ENCODE measurements at places on chromosomes 1 and 21. TPM values are rescaled to one million over a fixed set of nuclear protein-coding genes. Genes with fewer than 3 reads are reported as not detected.

GRCh38 chr1:31784356-31785019 lies 20.3 kb upstream of the ADGRB2 start:
- DNase-seq, result no peak
- no peak overlapping the region for H3K27ac ChIP-seq
- H3K4me3 ChIP-seq, result no peak overlapping the region
- H3K4me1 ChIP-seq, result peaks cover 24% of the 10 kb centered on the region
- no peaks in the 10 kb centered on the region for H3K36me3 ChIP-seq

DNA sequence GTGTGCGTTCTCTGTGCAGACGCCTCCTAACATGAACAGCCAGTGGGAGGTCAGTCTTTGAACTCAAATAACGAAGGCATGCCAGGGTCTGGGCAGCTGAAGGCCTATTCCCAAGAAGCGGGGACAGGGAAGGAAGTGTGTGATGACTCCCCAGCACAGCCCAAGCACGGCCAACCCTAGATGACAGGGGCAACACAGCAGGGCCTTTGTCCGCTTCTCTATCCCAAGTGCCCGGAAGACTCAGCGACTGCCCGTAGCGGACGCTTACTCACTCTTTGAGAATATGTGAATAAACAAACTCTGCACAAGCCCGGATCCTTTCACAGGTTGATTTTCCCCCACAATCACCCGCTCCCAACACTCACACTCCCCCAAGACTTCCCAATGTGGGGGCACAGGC lies 11.2 kb downstream of the C1orf198 start:
- H3K4me3 ChIP-seq, result no peak overlapping the region
- peaks cover 62% of the 10 kb centered on the region for H3K4me1 ChIP-seq
- DNase-seq, result peak; percentile 74
- peaks cover 30% of the 10 kb centered on the region for H3K36me3 ChIP-seq
- H3K27ac ChIP-seq, result peak overlapping the region; percentile 92

DNA sequence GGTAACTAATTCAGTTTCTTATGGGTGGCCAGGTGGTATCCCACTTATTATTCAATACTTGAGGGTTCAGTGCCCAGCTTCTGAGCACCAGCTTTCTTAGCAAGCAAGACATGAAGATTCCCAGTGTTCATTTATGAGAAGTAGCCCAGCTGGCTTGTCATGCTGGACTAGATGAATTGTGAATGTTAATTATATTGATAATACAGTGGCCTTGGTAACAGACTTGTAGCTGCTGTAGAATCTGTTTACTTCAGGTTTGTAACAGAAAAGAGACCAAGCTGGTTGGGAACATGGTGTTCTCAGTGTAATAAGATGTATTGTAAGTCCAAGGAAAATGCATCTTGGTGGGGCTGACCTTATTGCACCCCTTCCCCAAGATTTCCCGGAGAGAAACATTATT lies 10.1 kb downstream of the AHCYL1 start:
- peaks cover 11% of the 10 kb centered on the region for H3K4me1 ChIP-seq
- H3K27me3 ChIP-seq, result no peaks in the 10 kb centered on the region
- no peak overlapping the region for H3K4me3 ChIP-seq
- no peak for DNase-seq
- no peak overlapping the region for H3K27ac ChIP-seq

GRCh38 chr21:44065428-44065827 lies 41.8 kb upstream of the PWP2 start:
- no peaks in the 10 kb centered on the region for H3K27me3 ChIP-seq
- H3K27ac ChIP-seq, result no peak overlapping the region
- peak; percentile 9 for DNase-seq
- H3K36me3 ChIP-seq, result peaks cover 17% of the 10 kb centered on the region

DNA sequence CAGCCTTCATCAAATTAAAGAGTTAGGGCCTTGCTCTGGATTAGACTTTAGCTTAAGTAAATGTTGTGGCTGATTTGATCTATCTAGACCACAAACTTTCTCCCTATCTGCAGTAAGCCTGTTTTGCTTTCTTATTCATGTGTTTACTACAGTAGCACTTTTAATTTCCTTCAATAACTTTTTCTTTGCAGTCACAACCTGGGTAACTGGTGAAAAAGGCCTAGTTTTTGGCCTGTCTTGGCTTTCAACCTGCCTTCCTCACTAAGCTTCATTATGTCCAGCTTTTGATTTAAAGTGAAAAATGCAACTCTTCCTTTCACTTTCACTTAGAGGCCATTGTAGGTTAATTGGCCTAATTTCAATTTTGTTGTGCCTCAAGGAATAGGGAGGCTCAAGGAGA lies 12.5 kb upstream of the LPGAT1 start:
- DNase-seq, result no peak
- H3K27me3 ChIP-seq, result no peaks in the 10 kb centered on the region
- H3K4me3 ChIP-seq, result no peak overlapping the region
- no peaks in the 10 kb centered on the region for H3K4me1 ChIP-seq

GRCh38 chr1:106754957-106755356 lies 301.5 kb upstream of the PRMT6 start:
- DNase-seq, result no peak
- H3K4me1 ChIP-seq, result peaks cover 11% of the 10 kb centered on the region
- no peak overlapping the region for H3K4me3 ChIP-seq
- H3K27ac ChIP-seq, result no peak overlapping the region

GRCh38 chr1:7975212-7975865 lies 13.8 kb downstream of the PARK7 start:
- peak; percentile 42 for DNase-seq
- H3K27me3 ChIP-seq, result no peaks in the 10 kb centered on the region
- no peak overlapping the region for H3K27ac ChIP-seq

DNA sequence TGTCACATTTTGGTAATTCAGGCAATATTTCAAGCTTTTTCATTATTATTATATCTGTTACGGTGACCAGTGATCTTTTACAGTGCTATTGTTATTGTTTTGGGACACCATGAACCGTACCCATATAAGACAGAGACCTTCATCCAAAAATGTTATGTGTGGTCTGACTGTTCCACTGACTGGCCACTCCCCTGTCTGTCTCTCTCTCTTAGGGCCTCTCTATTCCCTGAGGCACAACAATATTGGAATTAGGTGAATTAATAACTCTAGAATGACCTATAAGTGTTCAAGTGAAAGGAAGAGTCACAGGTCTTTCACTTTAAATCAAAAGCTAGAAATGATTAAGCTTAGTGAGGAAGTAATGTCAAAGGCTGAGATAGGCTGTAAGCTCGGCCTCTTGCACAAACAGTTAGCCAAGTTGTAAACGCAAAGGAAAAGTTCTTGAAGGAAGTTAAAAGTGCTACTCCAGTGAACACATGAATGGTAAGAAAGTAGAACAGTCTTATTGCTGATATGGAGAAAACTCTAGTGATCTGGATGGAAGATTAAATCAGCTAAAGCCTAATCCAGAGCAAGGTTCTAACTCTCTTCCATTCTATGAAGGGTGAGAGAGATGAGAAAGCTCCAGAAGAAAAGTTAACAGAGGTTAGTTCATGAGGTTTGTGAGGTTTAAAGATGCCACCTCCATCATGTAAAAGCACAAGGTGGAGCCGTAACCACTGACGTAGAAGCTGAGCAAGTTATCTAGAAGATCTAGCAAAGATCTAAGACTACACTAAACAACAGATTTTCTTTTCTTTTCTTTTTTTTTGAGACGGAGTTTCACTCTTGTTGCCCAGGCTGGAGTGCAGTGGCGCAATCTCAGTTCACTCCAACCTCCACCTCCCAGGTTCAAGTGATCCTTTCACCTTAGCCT lies 19.7 kb upstream of the DIPK1A start:
- H3K4me1 ChIP-seq, result no peaks in the 10 kb centered on the region
- no peak for DNase-seq
- H3K27ac ChIP-seq, result no peak overlapping the region
- H3K36me3 ChIP-seq, result no peaks in the 10 kb centered on the region
- H3K4me3 ChIP-seq, result no peak overlapping the region

DNA sequence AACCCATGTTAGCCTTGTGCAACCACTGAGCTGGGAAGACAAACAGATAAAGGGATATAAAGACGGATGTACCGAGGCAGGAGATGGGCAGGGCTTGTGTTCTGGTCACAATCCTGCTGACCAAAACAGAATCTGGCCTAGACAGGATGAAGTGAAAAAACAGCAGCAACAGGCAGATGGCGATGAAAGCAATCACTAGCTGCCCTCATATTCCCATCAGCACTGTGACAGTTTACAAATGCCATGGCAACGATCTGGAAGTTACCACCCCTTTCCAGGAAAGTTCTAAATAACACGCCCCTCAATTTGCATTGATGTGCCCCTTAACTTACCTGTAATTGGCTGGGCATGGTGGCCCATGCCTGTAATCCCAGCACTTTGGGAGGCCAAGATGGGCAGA lies 40.6 kb upstream of the CD46 start:
- no peaks in the 10 kb centered on the region for H3K36me3 ChIP-seq
- H3K4me3 ChIP-seq, result no peak overlapping the region
- DNase-seq, result no peak
- no peaks in the 10 kb centered on the region for H3K4me1 ChIP-seq
- H3K27ac ChIP-seq, result no peak overlapping the region
- H3K27me3 ChIP-seq, result no peaks in the 10 kb centered on the region

DNA sequence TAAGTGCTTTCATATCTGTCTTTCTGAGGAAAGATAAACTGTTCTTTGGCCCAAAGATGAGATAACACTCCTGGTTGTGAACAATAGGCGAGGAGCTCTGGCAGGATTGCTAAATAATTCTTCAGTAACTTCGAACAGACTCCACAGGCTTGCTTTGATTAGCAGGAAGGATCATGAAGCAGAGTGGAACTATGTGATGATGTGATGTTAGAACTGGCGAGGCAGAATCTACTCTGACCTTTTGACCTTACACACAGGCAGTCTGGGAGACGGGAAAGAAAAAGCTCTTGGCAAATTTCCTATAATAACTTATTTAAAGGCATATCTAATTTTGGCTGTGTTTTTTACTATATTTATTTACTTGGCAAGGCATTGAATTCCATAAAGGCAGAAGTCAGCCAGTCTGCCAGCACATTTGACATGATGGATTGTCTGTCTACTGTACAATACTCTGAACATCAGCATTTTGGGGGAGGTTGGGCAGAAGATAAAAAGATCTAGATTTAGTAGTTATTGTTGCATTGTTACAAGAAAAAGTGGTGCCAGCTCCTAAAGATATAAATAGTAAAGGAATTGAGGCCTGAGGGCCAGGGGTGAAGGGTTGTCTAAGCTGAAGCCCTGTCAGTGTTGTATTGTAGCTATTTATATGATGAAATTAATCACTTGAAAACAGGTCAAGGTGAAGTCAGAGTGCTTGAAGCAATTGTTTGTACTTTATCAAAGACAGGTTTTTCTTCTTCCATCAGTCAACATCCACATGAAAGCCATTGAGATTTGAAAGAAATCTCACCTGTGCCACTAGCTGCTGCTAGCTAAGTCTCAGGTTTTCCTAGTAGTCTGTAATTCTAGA lies 708.8 kb downstream of the LTN1 start:
- no peak overlapping the region for H3K4me3 ChIP-seq
- no peaks in the 10 kb centered on the region for H3K36me3 ChIP-seq
- H3K27ac ChIP-seq, result peak overlapping the region; percentile 45
- peak; percentile 94 for DNase-seq
- peaks cover 11% of the 10 kb centered on the region for H3K4me1 ChIP-seq

DNA sequence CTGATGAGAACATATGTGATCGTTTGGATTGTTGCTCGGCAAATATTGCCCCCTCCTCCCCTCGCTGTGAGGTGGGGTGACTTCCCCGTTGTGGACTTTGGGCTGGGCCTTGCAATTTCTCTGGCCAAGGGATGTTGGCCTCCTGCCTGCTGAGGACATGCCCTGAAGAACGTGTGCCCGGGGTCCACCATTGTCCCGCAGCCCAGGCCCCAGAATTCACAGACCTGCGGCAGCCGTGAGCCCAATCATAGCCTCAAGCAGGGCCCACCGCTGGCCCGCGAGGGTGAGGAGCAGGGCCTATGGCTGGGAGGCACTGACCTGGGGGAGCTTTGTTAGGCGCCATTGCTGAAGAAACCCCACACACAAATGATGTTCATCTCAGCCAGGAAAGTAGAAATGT lies 58.3 kb upstream of the ACTRT2 start:
- DNase-seq, result no peak
- H3K4me3 ChIP-seq, result no peak overlapping the region
- H3K27ac ChIP-seq, result no peak overlapping the region
- H3K36me3 ChIP-seq, result no peaks in the 10 kb centered on the region
- no peaks in the 10 kb centered on the region for H3K27me3 ChIP-seq

DNA sequence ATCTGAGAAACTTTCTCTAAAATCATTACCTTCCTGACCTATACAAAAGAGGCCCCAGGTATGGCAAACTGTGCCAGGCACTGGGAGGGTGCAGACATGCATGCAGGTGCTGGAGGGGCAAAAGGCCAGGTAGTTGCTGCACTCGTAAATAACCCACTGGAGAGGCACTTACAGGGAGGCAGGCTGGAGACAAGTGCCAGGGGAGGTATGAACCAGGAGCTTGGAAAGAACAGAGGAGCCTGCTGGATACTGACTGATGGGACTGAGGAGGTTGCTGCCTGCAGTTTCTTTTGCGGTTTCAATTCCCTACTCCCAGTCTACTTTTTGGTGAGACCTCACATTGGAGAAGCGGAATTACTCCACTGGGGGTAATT lies 113.9 kb downstream of the DSCAM start:
- H3K4me3 ChIP-seq, result no peak overlapping the region
- no peaks in the 10 kb centered on the region for H3K4me1 ChIP-seq
- no peak overlapping the region for H3K27ac ChIP-seq
- no peaks in the 10 kb centered on the region for H3K27me3 ChIP-seq
- H3K36me3 ChIP-seq, result no peaks in the 10 kb centered on the region
- no peak for DNase-seq

DNA sequence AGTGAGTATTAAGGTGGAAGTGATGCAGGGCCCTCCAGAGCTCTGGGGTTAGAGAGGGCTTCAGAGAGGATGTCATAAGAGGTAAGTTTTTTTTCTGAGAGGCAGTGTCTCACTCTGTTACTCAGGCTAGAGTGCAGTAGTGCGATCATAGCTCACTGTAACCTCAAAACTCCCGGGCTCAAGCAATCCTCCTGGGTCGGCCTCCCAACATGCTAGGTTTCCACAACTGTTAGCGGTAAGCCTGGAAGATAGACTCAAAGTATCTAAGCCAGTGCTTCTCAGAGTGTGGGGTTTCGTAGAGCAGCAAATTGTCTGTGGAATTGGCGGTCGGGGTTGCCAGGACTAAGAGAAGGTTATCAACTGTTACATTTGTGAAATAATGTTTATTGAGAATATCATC lies 18.6 kb upstream of the IGSF3 start:
- no peak for DNase-seq
- no peaks in the 10 kb centered on the region for H3K36me3 ChIP-seq
- H3K4me3 ChIP-seq, result no peak overlapping the region
- H3K27me3 ChIP-seq, result no peaks in the 10 kb centered on the region
- no peaks in the 10 kb centered on the region for H3K4me1 ChIP-seq

GJA9 gene
- not detected for total RNA-seq

RIMKLA gene
- 0.12 TPM for total RNA-seq

PIK3C2B gene
- 19.3 TPM for total RNA-seq

E2F2 gene
- not detected for total RNA-seq

All from astrocyte (in vitro differentiated cells and primary cell).